Pancreas (tissue), 10 donors: ENCODE measurements at places on chromosomes 7 and 10. TPM values are rescaled to one million over a fixed set of nuclear protein-coding genes. Genes with fewer than 3 reads are reported as not detected.

Gene ASZ1
- total RNA-seq, result not detected

Gene HMX2
- total RNA-seq, result not detected

Gene GOLGA7B
- total RNA-seq, result 5.9 TPM

Gene ENTPD1
- 1.4 TPM for total RNA-seq

Gene STAG3
- total RNA-seq, result 0.98 TPM

Gene CPED1
- total RNA-seq, result 4.0 TPM

Gene CPA1
- 45,674 TPM for total RNA-seq

Gene CYP3A4
- 11.0 TPM for total RNA-seq

DNA sequence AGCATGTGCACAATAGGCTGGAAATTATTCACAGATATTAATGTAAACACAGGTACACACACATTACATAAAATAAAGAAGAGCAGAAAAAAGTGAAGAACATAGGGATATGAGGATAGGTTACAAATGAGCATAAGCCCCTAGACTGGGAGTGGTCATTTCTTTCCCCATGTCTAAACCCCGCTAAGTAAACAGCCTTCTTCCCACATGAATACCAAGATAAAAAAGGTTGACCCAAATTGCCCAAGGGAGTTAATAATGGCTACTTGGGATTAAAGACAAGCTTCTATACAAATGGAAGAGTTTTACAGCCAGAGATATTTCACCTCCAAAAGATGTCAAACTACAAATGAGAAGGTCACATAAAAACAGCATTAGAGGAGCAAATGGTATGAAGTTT is 527.1 kb upstream of the CELF2 start:
- H3K4me3 ChIP-seq, result no peak overlapping the region
- no peaks in the 10 kb centered on the region for H3K36me3 ChIP-seq
- H3K27me3 ChIP-seq, result no peaks in the 10 kb centered on the region
- H3K4me1 ChIP-seq, result no peaks in the 10 kb centered on the region
- DNase-seq, result no peak
- no peak overlapping the region for H3K27ac ChIP-seq

GRCh38 chr10:6492896-6493295 is 87.2 kb downstream of the PRKCQ start:
- H3K36me3 ChIP-seq, result no peaks in the 10 kb centered on the region
- no peak overlapping the region for H3K27ac ChIP-seq
- H3K27me3 ChIP-seq, result no peaks in the 10 kb centered on the region
- no peaks in the 10 kb centered on the region for H3K4me1 ChIP-seq
- H3K4me3 ChIP-seq, result no peak overlapping the region

GRCh38 chr10:16787361-16787791 is 29.8 kb downstream of the RSU1 start:
- H3K27ac ChIP-seq, result no peak overlapping the region
- no peaks in the 10 kb centered on the region for H3K27me3 ChIP-seq
- H3K36me3 ChIP-seq, result no peaks in the 10 kb centered on the region
- H3K4me1 ChIP-seq, result no peaks in the 10 kb centered on the region
- DNase-seq, result no peak
- H3K4me3 ChIP-seq, result no peak overlapping the region

DNA sequence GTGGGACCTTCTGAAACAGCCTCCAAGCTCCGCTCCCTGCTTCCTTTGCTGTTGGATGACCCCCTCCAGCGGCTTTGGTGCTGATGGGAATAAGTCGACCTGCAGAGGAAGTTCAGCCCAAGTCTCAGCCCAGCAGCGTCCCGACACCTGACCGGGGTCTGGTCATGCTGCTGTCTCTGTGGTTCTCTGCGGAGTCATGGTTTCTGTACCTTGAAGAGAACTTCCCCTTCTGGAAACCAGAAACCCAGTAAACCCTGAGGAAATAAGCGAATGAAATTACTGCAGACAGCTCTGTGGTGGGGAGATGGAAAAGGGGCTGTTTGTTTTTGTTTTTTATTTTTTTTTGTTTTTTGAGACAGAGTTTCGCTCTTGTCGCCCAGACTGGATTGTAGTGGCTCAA is 18.3 kb upstream of the ZNF12 start:
- H3K4me3 ChIP-seq, result no peak overlapping the region
- H3K27ac ChIP-seq, result no peak overlapping the region
- no peaks in the 10 kb centered on the region for H3K36me3 ChIP-seq
- DNase-seq, result no peak
- H3K27me3 ChIP-seq, result no peaks in the 10 kb centered on the region

DNA sequence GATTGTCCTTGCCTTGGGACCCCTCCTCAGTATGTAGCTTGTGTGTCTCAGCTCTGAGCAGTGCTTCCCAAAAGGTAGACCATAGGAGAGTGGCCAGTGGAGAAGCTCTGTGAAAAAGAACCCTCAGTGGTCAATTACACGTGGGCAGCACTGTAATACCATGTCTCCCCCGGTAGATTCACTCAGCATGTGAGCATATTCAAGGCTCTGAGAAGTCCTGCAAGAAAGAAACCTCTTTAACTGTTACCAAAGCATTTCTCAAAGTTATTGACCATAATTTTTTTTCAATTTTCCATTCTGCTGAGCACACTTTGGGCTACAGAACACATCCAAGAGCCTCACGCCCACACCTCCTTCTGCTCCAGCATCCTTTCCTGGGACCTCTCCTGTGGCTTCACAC is 143.1 kb downstream of the RGS10 start:
- H3K36me3 ChIP-seq, result no peaks in the 10 kb centered on the region
- DNase-seq, result no peak
- no peaks in the 10 kb centered on the region for H3K4me1 ChIP-seq
- H3K27ac ChIP-seq, result no peak overlapping the region
- no peak overlapping the region for H3K4me3 ChIP-seq
- H3K27me3 ChIP-seq, result no peaks in the 10 kb centered on the region

- H3K27ac ChIP-seq, result no peak overlapping the region
- no peak for DNase-seq
These were observed 72.0 kb upstream of the KAT6B start for GRCh38 chr10:74754381-74754821.

DNA sequence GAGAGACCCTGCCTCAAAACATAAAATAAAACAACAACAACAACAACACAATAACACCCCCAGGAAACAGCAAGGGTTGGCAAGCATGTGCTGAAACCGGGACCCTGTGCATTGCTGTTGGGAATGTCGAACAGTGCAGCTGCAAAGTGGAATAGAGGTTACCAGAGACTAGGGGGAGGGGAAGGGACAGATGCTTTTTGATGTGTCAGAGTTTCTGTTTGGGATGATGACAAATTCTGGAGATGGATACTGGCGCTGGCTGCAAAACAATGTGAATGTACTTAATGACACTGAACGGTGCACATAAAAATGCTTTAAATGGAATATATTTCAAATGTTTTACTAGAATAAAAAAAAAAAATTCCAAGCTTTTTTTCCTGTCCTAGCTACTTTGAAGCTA is 241.8 kb downstream of the TEX36 start:
- H3K36me3 ChIP-seq, result no peaks in the 10 kb centered on the region
- H3K4me3 ChIP-seq, result no peak overlapping the region
- no peak for DNase-seq
- no peaks in the 10 kb centered on the region for H3K27me3 ChIP-seq

- H3K4me1 ChIP-seq, result peaks cover 14% of the 10 kb centered on the region
- DNase-seq, result peak; percentile 83
- H3K4me3 ChIP-seq, result no peak overlapping the region
- H3K36me3 ChIP-seq, result no peaks in the 10 kb centered on the region
- no peak overlapping the region for H3K27ac ChIP-seq
- no peaks in the 10 kb centered on the region for H3K27me3 ChIP-seq
These were observed 15.8 kb upstream of the TRIM8 start for GRCh38 chr10:102628451-102628911.

DNA sequence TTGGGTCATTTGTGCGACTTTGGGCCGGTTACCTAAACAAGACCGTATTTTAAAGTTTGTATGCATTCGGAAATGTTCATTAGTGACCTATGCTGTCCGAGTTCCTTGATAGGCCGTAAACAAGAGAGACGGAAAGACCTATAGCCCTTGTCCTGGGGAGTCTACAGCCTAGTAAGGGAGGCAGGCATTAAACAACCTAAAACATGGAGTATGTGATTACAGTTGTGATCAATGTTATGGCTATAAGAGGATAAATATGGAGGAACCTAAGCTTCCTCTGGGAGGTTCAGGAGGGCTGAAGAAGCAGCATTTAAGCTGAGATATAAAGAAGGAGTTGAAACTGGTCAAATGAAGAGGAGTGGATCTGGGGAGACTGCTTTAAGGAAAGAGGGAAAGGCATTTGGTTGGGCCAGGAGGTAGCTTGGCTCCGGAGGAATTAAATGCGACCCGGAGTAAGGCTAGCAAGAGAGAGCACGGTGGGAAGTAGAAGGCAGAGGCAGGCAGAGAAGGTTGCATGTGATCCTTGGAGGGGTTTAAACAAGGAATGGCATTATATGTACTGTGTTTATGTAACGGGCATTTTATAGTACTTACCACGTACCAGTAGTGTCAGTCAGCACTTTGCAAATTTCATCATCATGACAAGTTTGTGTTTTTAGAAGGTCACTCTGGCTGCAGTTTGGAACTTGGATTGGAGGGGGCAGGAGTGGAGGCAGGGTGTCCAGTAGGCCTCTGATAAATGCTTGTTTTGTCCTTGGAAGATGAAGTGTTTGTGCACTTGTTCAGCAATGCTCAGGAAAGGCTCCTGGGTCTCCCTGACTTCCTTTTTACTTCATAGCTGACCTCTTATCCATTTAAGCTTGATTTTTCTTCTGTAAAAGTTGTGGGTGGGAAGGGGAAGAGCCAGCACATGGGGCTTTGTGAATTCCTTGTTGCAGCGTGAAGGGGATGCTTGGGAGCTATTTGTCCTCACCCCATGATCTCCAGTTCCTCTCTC is 1.0 kb upstream of the AVPI1 start:
- DNase-seq, result no peak
- H3K27ac ChIP-seq, result peak overlapping the region; percentile 69

DNA sequence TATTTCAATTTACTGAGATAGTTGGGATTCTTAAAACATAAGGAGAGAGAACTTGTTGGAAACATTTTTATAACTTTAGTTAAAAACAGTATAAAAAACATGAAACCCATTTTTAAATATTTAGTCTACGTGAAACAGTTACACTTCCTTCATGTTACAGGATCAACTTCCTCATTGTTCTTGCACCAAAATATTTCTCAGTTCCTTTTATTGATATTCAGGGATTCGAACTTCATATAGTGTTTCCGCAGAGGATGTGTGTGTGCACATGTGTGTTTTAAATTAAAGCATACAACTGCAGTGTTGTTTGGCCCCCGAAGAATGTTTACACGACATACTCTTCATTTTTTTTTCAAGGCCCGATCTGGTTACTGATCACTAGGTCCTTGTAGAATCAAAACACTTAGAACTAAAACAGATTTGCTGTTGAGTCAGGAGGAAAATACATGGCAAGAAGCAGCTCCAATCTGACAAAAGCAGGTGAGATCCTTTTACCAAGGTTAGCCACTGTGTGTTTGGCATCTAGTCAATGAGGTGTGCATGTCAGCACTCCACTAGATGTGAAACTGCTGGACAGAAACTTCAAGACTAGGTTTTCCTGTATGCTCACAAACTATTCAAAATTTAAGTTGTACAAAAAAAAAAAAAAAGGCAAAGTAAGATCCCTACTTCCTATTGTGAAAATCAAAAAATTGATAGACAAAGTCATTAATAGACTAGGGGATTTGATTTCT is 60.4 kb downstream of the INSYN2A start:
- no peak overlapping the region for H3K4me3 ChIP-seq
- no peak overlapping the region for H3K27ac ChIP-seq
- no peak for DNase-seq
- no peaks in the 10 kb centered on the region for H3K36me3 ChIP-seq
- H3K27me3 ChIP-seq, result no peaks in the 10 kb centered on the region

DNA sequence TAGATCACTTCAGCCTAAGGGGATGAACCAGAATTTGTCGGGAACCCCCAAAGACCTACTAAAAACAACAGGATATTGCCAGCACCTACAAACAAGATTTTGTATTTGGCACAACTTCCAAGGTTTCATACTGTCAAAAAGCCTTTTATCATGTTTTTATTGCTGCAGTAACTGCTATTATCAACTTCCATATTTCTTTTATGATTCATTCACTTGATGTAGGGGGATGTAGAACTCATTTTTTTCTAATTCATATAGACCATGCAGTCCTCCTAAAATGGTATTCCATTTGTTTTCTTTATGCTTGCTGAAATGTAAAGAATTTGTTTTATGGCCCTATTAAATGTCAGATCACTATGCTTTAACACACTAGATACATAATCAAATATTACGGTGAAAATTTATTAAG is 30.0 kb upstream of the WNT16 start:
- no peaks in the 10 kb centered on the region for H3K27me3 ChIP-seq
- H3K4me1 ChIP-seq, result no peaks in the 10 kb centered on the region
- no peaks in the 10 kb centered on the region for H3K36me3 ChIP-seq
- DNase-seq, result no peak

DNA sequence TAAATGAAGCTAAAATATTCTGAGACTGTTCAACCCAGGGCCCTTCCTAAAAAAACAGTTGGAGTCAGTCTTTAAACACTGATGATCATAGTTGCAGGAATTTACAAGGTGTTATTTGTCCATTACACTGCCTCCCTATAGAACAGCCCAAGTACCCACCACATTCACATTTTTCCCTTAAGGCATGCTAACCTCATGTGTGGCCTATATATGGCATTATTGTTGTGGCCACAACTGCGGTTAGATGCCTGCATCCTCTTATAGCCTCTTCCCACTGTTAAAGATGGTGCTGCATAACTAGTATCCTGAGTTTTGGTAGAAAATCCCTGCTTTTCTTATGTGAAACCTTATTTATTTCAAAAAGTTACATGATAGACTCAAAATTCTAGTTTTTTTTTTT is 287.9 kb upstream of the SEMA3A start:
- no peak overlapping the region for H3K4me3 ChIP-seq
- no peaks in the 10 kb centered on the region for H3K4me1 ChIP-seq
- no peak for DNase-seq
- no peaks in the 10 kb centered on the region for H3K36me3 ChIP-seq
- H3K27me3 ChIP-seq, result no peaks in the 10 kb centered on the region
- H3K27ac ChIP-seq, result no peak overlapping the region

- H3K4me3 ChIP-seq, result no peak overlapping the region
- peaks cover 19% of the 10 kb centered on the region for H3K36me3 ChIP-seq
- no peaks in the 10 kb centered on the region for H3K27me3 ChIP-seq
- no peak overlapping the region for H3K27ac ChIP-seq
- DNase-seq, result no peak
These were observed 56.8 kb upstream of the DGKI start for GRCh38 chr7:137903382-137904169.

- H3K27ac ChIP-seq, result no peak overlapping the region
- no peak overlapping the region for H3K4me3 ChIP-seq
- H3K4me1 ChIP-seq, result peaks cover 5% of the 10 kb centered on the region
- DNase-seq, result no peak
- H3K27me3 ChIP-seq, result no peaks in the 10 kb centered on the region
These were observed 2.0 kb downstream of the DBF4 start for GRCh38 chr7:87878208-87878735.

- no peaks in the 10 kb centered on the region for H3K36me3 ChIP-seq
- no peak overlapping the region for H3K4me3 ChIP-seq
- H3K4me1 ChIP-seq, result no peaks in the 10 kb centered on the region
- H3K27ac ChIP-seq, result no peak overlapping the region
- no peaks in the 10 kb centered on the region for H3K27me3 ChIP-seq
- no peak for DNase-seq
These were observed 103.7 kb downstream of the KCNMA1 start for GRCh38 chr10:77533887-77534278.
